Lower leg skin (tissue), 4 donors: ENCODE measurements at places on chromosomes 2 and 18.

GRCh38 chr2:231482806-231483391 is 18.6 kb upstream of the NCL start:
- peak; percentile 36 for DNase-seq

- peak; percentile 32 for DNase-seq
Observed at GRCh38 chr18:8706791-8707555, 1.6 kb downstream of the MTCL1 start.

DNA sequence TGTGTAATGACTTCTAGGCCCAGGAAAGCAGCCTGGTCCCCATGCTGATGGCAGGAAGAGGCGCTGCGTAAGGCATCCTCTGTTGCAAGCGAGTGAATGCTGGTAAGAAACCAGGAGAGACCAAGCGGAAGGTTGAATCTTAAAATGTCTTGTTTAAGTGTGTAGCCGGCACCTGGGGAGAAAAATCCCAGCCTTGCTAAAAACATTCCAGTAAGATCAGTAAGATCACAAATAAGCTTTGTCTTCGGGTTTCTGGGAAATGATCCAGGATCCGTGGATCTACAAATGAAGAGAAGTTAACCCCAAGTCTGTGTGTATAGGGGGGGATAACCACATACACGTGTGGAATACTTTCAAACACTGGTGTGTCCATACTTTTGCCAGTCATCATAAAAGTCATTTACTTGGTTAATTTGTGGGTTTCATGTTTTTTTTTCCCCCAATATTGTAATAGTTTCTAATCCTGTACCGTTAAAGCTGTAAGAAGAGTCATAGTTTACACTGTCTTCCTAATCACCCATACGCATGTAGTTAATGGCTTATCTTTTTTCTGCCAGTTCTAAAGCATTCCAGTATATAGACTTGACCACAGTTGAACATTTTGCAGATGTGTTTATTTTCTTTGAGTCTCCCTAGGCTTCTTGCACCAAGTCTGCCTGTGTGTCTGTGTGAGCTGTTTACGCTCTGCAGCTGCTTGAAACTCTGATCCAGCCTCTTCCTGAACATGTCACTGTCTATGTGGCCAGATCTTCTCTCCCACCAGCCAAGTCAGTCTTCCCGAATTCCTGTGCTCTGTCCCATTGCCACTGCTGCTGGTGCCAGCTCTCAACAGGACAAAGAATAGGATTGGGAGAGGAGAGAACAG is 135.9 kb upstream of the ARL4C start:
- DNase-seq = peak; percentile 11

GRCh38 chr2:150351922-150352321 is 135.5 kb downstream of the RND3 start:
- no peak for DNase-seq

DNA sequence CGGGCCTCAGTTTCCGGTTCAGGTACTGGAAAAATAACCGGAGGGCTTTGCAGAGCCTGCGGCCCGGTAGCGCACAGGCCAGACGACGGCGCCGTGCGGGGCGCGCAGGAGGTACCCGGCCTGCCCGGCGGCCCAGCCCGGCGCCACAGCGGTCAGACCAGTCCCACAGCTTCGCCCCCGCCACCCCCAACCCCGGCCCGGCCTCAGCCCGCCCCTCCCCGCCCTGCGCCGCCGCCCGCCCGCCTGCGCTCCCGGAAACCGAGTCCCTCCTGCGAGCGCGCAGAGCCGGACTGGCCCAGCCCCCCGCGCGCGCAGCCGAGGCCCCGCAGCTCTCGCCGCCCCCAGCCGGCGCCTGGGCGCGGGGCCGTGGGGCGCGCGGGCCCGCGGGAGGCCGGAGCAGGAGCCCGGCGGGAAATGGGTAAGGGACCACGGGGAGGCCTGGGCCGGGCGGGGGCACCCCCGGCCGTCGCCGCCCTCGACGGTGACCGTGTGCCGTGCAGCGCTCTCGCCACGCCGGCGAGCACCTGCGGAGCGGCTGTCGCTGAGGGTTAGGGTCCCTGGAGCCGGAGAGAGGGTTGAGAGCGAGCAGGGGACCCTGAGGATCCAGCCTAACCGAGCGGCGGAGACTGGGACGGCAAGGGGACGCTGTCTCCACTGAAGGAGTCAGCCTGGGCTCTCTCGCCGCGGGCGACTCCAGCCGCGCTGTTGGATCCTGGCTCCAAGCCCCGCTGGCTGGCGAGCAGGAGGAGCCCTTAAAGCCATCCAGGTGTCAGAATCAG is 16.5 kb upstream of the PSD4 start:
- no peak for DNase-seq

DNA sequence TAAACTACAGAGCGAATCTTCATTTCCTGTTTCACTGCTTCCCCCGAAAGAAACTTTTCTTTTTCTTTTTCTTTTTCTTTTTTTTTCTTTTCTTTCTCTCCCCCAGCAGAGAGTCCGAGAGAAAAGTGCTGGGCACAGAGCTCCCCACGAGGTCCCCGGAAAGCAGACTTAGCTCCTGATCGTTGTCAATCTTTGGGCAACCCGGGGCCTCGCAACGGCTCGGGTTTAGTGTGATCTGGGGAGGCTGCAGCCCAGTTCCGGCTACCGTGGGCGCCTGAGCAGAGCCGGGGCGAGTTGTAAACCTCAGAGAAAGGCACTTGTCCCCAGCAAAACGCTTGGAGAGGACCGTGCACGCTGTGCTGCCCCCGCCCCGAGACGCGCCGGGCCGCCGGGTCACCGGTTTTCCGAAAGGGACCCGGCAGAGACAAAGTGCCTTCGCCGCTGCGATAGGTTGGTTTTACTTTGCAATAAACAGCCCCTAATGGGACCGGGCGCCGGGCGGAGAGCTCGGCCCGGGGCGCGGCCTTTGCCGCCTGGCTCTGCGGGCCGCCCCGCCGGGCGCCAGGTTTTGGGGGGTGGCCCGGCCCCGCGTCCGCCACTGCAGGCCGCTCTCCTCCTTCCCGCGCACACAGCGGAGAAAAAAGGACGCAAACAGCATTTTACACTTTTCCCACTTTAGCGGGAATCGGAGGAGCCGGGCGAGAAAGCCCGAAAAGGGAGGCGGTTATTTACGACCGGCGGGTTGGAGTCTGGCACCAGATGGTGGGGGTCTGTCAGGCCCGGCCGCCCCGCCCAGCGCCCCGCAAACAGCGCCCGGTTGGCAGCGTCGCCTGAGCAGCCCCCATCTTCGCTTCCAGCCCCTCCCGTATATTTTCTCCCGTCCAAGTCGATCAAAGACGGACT is 136.0 kb downstream of the INSIG2 start:
- no peak for DNase-seq

DNA sequence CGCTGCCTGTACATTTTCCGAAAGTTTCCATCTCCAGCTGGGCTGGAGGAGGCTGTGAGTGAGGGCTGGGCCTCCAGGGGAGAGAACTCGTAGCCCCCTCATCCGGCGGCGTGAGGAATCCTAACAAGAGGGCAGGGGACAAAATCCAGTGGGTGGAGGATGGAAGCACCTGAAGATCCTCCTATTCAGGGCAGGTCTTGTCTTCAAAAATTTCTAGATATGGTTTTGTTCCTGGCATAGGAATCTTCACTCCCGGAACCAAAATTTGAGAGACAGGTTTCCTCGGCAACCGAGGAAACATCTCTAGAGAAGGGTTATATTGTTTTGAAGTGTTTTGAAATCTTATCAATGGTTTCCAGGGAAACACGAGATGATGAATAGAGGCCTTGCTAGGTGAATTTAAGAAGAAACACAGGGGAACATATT is 136.7 kb downstream of the SH3BP4 start:
- DNase-seq = no peak
